ENCODE measurements at places on chromosomes 1 and 21.

- DNase-seq, result no peak
Observed at GRCh38 chr21:14699433-14700407, 153.6 kb upstream of the SAMSN1 start.

- DNase-seq, result no peak
Observed at GRCh38 chr21:26900980-26901379, 55.8 kb upstream of the ADAMTS1 start.

DNA sequence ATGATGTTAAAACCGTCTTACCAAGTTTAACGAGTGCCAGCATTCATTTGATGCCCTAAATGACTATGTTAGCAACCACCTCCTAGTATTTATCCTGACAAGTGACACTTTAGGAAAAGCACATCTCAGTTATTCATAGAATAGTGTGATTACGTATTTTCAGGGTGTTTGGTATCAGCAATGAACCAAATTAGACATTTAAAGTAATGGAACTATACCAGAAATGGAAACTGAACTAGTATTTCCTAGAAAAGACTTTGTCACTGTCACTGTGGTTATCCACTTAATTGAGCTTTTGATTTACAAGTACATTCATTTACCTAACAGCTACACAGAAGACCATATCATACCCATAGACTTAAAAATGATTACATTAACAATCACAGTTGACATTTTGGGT is 3.6 kb upstream of the IL12RB2 start:
- no peak for DNase-seq

DNA sequence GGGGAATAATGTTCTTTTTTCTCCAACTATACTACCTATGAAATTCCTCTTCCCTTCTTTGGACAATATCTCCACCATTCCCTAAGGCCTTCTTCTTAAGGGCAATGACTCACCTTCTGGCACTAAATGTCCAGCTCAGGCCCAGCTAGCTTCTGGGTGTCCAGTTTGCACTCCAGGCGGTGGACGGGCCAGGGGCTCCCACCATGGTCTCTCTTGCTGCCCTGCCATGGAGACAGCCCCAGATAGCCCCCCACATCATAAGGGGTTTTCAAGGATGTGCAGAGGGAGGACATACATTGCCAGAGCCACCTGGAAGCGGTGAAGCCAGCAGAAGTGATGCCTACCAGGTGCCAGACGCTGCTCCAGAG is 43.8 kb downstream of the C1orf198 start:
- no peak for DNase-seq

DNA sequence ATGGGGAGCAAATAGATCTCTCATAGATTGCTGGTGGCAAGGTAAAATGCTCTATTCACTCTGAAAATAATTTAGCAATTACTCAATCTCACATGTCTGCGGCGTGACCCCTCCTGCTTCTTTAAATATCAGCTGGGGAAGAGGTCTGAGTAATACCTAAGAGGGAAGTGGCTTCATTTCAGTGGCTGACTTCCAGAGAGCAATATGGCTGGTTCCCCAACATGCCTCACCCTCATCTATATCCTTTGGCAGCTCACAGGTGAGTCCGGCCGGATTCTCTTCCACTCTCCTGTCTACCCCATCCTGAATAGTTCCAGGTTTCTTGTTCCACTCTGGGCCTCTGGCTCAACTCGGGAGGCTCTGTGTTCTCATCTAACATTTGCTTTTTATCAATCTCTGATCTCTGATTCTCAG is at the start of gene SLAMF7:
TSS of gene SLAMF7 (plus strand) at position 150 of the 414 bp plus-strand sequence. CDS start at position 205, 55 bp downstream.
- DNase-seq, result no peak

- DNase-seq, result no peak
Observed at GRCh38 chr1:232499188-232499587, 130.7 kb downstream of the SIPA1L2 start.

GRCh38 chr1:230345139-230345885 is 80.8 kb downstream of the PGBD5 start:
- DNase-seq, result no peak

- no peak for DNase-seq
Observed at GRCh38 chr1:183593356-183593755, 3.1 kb upstream of the NCF2 start.

DNA sequence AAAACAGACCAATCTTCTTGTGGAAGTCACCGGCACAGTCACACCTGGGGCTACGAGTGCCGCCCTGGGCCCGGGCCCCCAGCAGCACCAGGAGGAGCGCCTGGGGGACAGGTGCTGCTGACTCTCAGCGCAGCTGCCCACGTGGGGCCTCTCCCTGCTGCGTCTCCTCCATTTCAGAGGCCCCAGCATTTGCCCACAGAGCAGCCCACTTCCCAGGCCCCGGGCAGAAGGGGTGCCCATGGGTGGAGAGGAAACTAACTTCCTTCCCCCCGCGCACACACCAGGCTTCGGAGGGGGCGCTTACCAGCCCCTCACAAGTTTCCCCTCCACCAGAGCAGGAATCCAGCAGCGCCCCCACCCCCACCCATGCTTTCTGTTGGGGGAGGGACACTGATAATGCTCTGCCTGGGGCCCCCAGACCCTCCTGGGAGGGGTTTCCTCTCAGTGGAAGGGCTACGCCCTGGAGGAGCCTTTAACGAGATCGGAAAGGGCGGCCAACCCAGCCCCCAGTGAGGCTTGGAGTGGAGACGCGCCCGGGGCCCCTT is 440 bp downstream of the TNFRSF25 start:
- DNase-seq, result peak; percentile 42

GRCh38 chr1:23699280-23700179 is 7.9 kb downstream of the RPL11 start:
- no peak for DNase-seq

GRCh38 chr1:103561643-103562395 is 9.6 kb upstream of the AMY2B start:
- DNase-seq, result no peak
